Skin of body (tissue), 3 donors: ENCODE measurements at places on chromosomes 2 and 18.

- no peak for DNase-seq
These were observed 30.9 kb downstream of the RALBP1 start for GRCh38 chr18:9506046-9506792.

GRCh38 chr18:11163665-11164064, 14.3 kb upstream of the PIEZO2 start:
- DNase-seq: no peak

DNA sequence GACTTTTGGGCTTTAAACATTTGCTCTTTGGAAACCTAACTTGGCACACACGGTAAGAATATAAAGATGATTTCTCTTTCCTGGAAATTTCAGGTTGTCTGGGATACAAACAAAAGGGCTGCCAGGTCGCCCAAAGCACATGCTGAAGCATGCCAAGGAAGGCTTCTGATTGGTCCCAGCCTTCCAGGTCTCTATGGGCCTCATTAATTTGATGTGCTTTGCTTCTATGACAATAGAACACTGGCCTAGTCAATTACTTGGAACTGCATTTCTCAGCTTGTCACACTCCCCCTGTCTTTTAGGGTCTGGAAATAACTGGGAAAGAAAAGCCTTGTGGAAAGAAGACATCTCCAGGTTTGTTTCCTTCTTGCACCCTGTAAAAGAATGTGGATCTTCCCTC, 228.9 kb downstream of the ADCYAP1 start:
- no peak for DNase-seq

DNA sequence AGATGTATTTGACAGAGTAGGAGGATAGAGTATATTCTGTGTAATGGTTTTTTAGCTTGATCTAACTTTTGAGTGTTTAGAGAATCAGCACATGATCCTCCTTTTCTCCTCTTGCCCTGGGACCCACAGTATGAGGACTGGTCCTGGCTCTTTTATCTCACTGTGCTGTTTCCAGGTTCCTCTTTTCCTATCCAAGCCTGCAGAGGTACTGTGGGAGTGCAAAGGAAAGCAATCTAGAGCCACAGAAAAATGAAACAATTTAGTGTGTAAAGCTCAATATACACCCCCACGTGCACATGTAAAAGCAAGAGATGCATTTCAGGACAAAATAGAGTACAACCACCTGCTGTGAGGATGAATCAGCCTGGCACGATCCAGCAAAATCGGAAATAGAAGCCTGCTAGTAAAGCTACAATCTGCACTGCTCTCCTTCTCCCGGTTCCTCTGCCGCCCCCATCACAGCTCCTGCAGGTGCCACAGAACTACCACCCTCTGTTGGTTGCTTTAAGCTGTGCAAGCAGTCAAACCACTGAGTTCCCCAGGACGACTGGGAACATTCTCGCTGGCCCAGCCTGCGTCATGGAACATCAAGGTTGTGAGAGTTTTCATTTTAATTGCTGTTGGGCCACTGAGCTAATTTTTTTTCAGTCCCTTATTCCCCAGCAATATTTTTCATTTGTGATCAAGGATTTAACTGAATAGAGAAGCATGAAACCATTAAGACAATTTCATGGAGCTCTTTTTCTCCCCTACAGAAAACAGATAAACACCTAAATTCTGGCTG, 47.8 kb upstream of the MAPRE3 start:
- DNase-seq: no peak

GRCh38 chr18:939166-939565, 34.5 kb downstream of the ADCYAP1 start:
- DNase-seq: no peak

- no peak for DNase-seq
These were observed 24.3 kb upstream of the LRATD1 start for GRCh38 chr2:14608245-14608644.

DNA sequence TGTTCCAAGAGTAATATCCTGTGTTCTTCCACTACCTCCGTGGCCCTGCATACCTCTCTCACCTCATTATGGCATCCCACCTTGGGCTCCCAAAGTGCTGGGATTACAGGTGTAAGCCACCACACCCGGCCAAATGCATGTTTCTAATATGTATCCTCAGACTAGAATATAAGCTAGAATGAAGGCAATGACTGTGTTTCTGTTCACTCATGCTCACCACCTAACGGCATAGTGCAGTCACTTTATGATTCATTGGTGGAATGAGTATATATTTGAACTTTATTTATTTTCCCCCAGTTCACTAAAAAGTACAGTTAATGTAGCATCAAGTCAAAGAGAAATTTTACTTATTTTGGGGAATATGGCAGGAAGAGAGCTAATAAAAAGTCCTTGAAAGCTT, 11.3 kb downstream of the PIGN start:
- DNase-seq: no peak

DNA sequence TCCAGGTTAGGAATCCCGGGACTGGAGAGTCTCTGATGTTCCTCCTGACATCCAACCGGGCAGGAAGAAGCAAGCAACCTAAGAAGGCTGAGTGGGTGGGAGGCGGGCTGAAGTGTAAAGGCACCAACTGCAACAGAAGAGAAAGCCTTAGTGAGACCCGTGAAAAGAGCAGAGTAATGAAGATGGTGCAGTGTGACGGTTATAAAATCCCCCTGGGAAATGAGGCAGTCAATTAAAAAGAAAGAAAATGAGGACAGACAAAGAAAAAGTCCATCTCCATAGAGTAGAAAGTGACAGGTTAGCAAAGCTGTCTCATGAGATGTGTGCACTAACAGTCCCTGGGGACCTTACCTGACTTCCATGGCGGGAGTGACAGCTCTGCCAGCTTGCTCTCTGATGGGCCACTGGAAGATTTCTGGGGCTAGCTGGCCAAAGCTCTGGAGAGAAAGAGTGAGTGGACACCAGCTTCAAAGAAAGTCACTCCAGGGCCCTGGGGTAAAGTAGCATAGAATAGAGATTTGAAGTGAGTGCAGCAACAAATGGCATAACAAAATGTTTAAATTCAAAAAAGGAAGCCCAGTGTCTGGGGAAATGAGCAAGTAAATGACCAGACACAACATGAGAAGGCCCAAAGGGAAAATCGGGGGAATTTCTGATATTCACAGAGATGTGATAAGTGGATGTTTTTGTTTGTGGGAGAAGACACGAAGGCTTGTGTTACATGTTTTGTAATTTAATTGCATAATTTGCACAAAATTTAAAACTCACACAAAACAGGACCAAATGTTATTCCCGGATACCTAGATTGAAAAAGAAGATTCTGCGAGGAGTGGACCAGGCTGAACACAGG, 44.1 kb upstream of the IGFBP2 start:
- no peak for DNase-seq

- DNase-seq: peak; percentile 96
These were observed 163.2 kb upstream of the TWIST2 start for GRCh38 chr2:238684362-238685326.

DNA sequence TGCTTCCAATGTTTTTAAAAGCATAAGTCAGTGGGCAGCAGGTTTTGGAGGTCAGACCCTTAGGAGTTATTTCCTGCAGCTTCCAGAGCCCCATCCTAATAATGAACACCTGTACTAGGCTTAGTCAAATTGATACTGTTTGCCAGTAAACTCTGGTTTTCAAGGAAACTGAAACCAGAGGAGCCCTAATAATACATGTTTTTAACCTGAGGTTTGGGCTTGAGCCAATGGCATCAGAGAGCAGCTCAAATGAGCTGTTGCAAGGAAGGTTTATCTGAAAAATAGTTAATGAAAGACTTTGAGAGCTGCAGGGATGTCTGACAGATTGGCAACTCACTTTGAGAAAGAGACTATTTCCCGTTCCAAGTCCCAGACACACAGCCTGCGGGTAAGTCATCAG, 54.6 kb downstream of the DCC start:
- DNase-seq: no peak

GRCh38 chr2:120110507-120110906, 97.6 kb downstream of the EPB41L5 start:
- DNase-seq: no peak

DNA sequence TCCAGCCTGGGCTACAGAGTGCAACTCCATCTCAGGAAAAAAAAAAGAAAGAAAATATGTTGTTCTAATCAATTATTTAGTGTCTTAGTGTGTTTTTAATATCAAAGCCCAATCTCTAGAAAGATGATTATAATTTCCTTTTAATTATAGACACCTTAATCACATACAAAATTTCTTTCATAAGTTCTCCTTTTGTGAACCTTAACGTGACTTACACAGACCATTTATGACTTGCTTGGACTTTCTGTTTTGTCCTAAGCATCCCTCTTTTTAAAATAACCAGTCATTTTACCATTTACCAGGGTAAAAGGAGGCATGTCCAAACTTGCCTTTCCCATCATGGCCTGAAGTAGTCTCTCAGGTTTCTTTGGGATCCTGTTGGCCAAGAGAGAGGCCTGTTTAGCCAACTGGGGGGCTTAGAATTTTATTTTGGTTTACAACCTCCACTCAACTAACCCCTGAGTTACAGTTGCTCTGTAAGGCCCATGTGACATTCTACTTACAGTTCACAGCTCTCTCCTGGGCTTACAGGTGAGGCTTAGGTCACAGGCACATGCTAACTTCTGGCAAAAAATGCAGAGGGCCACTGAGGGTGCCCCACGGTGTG, 23.9 kb upstream of the GPR155 start:
- no peak for DNase-seq

GRCh38 chr2:142190805-142191204, 60.0 kb upstream of the LRP1B start:
- no peak for DNase-seq

DNA sequence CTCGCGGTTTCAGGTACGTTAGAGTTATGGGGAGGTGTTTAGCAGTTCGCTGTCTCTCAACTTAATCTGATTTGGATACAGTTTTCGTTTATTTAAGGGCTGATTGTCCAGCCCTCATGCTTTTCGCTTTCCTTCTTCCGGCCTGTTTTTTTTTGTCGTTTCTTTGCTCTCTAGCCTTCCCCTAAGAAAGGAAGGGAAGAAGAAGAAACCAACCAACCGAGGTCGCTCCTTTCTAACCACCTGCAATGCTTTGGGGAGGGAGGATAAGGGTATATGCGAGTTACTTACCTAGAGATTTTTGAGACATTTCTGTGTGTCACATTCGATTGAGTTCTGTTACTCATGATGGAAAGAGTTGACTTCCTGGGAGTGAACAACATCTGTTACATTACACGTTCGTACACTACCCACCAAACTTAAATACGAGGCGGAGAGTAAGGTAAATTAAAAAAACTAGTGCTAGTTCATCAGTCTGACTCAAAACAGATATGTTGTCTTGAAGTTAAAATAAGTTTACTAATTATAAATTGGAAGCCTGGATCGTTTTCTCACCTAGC, 918 bp downstream of the EIF5B start:
- DNase-seq: no peak

DNA sequence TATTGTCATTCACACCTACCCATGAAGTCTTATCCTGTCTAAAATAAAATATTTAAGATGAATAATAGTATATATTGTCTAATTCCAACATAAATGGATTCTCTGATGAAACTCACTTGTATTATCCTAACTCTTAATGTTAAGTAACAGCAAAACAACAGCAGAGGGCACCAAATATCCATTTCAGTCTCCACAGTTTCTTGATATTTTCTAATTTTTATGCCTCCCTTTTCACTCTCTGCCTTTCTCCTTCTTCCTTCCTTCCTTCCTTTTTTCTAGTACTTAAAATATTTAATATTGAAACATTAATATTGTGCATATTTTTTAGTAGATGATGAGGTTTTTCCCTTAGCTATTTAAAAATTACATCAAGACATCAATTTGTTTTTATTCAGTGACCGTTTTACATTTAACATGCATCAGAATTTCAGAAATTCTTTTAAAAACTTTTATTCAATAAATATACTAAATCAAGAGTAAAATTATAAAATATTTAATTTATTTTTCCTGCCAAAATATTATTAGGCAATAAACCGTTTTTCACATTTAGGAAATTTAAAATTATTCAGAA, 97.6 kb downstream of the WDR7 start:
- peak; percentile 40 for DNase-seq

DNA sequence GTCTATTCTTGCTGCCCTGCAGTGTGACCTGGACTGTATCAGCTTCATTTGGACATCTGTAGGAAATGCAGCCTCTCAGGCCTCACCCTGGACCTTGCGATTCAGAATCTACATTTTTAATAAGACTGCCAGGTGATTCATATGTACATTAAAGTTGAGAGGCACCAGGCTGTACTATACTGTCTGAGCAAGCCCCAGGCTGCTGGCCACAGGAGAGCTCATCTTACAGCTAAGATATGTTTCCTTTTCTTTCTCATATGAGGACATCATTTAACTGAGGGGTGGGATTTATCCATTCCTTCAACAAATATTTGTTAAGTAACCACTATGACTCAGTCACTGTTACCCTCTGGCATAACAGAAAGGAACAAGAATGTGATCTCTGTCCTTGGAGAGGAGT, 78.2 kb upstream of the GCFC2 start:
- no peak for DNase-seq

DNA sequence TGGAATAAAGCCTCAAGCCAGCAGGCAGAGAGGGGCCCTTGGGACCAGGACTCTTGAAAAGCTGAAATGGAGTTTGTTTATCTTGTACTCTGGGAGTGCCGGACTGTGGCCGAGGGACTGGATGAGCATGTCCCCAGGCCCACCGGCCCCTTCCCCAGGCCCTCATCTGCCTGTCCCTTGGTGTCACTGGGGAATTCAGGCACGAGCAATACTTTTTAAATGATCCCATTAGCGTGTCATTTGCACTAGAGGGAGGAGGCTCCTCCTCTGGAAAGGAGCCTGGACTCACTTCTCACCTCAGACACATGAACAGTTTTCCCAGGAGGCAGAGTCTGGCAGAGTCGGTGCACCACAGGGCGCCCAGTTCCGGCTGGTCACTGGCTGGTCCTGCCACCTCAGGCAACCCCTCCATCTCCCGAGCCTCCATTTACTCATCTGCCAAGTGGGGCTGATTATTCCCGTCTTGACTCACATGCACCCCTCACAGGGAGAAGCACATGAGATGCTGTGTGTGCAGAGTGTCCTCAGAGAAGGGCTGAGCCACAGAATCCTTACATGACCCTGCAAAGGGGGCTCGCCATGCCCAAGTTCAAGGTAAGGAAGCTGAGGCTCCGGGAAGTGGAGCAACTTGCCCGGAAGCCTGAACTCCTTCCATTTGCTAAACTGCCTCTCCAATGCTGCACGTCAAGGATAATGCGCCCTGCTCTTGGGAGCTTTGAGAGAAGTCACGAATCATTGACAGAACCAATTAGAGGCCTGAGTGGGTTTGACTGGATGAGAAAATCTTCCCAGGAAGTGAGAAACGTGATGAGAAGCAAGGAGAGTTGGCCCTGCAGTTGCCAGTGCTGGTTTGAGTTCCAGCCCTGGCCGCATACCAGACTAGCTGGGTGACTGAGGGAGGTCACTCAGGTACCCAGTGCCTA, 26.7 kb downstream of the CIB4 start:
- no peak for DNase-seq

GRCh38 chr2:143514413-143514812, 385.2 kb downstream of the ARHGAP15 start:
- DNase-seq: no peak

DNA sequence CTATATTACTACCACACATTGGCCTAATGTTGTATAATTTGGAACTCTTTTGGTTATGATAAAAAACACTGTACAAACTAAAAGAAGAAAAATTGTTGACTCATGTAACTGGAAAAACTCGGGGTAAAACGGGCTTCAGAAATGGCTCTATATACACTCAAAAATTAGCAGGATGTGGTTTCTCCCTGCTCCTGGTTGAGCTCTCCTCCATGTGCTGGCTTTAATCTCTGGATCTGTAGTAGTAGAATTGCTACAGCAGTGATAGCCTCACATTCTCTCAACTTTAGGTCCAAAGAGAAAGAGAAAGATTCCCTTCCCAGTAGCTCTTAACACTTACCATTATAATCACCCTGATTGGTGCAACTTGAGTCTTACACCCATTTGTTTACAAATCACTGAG, 274.9 kb upstream of the GALNT5 start:
- DNase-seq: no peak
